ENCODE measurements at places on chromosomes 5 and 9.
A peak's percentile ranks its signal among the peaks of the same experiment; 100 is the strongest.

DNA sequence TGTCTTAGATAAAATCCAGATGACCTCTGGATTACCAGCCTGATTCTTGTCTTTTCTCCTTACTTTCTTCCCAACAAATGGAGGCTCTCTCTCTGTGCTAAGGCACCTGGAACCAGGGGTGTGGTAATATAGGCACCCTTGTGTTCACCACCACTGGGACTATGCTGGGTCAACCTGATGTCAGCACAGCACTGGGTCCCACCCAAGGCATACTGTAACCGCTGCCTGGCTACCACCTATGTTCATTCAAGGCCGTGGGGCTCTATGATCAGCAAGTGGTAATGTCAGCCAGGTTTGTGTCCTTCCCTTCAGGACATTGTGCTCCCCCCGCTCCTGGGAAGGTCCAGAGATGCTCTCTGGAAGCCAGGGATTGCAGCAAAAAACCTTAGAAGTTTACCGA, 283.6 kb downstream of the TMEM232 start:
- no peak for DNase-seq

GRCh38 chr9:109769250-109769649, 10.7 kb upstream of the PALM2AKAP2 start:
- no peak for DNase-seq

DNA sequence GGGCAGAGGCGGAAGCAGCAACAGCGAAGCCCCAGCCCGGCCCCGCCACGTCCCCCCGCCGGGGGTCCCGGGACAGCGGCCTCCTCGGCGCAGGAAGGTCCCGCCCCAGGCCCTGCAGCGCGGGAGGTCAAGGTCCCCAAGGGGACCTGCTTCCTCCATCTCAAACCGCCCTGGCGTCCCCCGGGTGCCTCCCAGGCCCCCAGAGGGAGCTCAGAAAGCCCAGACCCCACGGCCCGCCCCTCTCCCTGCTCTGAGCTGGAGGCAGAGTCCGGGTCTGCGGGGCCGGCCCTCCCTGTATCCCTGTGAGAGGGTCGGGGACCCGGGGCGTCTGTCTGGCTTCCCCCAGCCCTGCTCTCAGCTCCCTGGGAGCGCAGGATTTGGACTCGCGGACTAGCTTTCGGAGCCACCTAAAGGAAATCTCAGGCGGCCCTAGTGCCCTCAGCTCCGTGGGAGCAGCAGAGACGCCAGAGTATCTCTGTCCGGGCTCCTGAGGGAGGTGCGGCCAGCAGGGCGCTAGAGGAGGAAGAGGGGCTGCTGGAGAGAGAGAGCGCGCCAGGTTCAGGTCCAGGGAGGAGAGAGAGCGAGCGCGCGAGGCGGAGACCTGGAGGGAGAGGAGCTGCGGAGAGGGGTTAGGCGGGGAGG, 30.7 kb downstream of the EXOC3 start:
- DNase-seq = peak; percentile 17

DNA sequence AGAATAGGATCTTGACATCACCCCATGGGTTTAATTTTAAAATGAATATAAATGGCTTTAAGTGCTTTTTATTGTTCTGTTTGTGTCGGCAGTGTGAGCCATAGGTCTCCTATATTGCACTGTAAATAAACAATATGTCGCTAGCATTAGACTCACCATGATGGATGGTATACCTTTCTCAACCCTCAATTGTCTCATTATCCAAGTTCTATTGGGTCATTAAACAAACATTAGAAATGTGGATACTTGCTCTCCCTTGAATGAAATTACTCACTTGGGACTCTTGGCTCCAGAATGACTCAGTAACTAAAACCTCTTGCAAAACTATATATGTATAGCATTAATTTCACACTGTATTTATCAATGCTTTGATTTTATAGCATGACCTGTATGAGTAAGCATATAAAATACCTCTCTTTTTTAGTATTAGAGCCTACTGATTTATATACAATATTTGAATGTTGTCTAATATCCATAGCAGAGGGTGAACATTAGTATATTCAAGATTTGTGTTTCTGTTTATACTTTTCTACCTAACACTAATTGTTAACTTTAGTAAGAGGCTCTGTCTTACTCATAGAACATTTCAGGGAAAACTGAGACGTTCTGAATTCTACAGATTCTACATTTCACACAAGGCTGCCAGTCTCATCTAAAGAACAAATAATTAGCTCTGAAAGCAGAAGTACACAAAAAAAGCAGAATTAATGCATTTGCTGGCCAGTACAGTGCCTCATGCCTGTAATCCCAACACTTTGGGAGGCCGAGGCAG, 303.8 kb upstream of the PRR16 start:
- DNase-seq = no peak

GRCh38 chr9:135102331-135102730, 14.9 kb downstream of the OLFM1 start:
- DNase-seq = no peak

DNA sequence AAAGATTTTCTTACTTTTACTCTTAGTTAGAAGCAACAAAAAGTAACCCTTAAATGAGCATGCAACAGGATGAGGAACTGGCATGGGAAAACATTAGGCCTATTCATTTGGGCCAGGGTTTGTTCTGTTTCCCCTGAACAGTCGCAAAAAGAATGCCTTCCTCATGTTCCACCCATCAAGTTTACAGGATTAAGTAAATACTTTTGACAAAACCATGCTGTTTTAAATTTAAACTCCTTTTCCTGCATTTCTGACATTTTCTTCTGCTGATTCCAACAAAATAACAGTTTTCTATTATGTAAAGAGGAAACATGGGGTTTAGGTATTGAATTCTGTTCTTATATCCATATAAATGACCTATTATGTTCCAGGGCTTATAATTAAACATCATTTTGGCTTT, 236.6 kb upstream of the ACTBL2 start:
- DNase-seq = no peak

- no peak for DNase-seq
Observed at GRCh38 chr5:82163452-82164175, 114.5 kb downstream of the RPS23 start.

DNA sequence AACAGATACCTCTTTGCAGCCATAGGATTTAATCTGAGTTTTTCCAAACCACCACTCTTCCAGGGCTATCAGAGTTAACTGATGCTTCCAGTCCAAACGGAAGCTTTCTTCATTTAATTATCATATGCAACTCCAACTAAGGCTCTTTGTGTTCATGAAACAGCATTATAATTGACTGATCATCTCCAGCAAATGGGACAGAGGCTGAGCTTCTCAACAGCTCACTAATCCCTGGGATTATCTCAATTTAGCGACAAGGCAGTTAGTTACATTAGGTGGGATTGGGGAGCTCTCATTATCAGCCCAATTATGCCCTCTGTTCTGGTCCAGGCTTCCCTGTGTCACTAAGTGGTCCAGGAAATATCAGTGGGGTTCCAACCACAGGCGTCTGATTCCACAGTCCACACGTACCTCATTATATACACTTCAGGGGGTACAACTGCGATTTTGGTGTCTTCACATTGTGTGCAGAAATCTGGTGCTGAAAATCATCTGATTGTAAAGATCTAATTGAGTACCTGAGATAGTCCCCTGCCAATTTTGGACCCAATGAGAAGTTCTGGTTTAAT, 313.5 kb upstream of the PANK3 start:
- DNase-seq = no peak

DNA sequence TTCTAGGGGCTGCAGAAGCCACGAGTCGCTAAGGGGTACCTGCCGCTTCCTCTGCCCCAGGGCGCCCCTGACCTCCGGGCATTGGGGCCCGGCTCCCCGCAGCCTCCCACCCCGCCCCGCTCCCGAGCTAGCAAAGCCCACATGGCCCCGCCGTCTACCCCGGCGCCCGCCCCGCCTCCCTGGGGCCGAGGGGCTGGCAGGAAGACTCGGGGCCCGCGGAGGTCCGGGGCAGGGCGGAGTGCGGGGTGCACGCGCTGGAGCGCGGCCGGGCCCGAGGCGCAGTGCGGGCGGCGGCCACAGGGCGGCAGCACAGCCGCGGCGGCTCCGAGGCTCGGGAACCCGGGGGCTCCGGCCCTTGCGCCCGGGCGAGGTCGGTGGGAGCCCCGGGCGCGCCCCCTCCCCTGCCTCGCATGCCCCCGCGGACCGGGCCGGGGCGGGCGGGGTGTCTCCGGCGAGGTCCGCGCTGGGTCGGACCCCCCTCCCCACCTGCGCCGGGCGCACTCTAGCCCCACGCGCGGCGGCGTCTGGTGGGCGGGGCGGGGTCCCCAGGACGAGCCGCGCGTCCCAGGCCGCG, 6.7 kb downstream of the NRARP start:
- peak; percentile 46 for DNase-seq

GRCh38 chr5:156469636-156470035, 142.7 kb downstream of the SGCD start:
- no peak for DNase-seq

GRCh38 chr5:154956712-154957111, 15.8 kb downstream of the MRPL22 start:
- DNase-seq = no peak

DNA sequence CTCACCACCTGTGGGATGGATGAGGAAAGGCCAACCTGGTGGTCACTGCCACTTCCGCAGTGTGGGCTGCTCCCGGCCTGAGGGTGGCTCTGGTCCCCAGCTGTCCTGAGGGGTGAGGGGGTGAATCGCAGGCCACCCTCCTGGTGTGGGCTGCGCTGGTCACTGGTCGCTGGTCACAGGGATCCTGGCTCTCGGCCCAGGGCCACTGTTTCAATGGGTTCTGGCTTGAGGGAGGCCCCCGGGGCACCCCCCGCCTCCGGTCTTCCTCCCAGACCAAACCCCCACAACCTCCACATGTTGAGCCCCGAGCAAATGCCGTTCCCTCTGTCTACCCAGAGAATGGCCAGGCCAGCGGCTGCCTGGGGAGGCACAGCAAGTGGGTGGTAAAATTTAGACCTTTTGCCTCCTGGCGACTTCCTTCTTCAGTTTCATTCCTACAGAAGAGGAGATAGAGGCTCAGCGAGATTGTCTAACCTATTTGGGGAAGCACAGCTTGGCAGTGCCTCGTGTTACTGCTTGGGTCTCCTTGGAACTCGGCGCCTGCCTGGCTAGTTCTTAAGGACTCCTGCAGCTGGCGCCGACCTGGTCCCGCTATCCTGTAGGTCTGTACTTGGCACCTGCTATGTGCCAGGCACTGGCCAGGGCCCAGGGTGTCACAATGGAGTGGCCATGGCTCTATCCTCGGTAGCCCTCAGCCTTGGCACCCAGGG, 48.2 kb downstream of the RXRA start:
- no peak for DNase-seq

GRCh38 chr9:15160673-15161072, 146.3 kb downstream of the TTC39B start:
- DNase-seq = no peak

GRCh38 chr5:80481019-80481893, 6.6 kb upstream of the FAM151B start:
- DNase-seq = peak; percentile 45

DNA sequence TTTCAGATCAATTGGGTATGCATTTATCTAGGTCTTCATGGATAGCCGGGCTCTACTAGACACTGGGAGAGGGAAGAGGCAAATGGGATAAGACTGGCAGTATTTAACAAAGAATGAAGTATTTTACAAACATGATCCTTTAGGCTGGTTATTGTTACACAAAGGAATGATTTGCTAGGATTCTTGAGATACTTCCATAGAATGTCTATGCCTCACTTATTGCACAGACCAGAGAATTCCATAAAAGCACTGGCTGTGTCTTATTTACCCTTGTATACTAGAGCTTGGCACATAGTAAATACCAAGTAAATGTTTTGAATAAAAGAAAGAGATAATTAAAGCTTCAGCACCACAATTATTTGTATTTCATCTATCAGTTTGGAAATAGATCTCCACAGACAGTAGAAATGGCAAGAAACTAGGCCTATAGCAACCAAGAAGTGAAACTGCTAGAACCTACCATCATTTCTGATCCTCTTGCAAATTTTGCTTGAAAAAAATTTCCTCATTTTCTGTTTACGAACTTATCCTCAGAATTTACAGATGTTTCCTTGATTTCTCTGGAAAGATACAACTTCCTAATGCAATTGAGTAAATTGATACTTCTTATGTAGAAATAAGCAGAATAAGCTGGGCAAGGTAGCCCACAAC, 3.8 kb downstream of the PDCD1LG2 start:
- DNase-seq = no peak

GRCh38 chr9:137317718-137318511, 15.8 kb upstream of the NRARP start:
- no peak for DNase-seq

DNA sequence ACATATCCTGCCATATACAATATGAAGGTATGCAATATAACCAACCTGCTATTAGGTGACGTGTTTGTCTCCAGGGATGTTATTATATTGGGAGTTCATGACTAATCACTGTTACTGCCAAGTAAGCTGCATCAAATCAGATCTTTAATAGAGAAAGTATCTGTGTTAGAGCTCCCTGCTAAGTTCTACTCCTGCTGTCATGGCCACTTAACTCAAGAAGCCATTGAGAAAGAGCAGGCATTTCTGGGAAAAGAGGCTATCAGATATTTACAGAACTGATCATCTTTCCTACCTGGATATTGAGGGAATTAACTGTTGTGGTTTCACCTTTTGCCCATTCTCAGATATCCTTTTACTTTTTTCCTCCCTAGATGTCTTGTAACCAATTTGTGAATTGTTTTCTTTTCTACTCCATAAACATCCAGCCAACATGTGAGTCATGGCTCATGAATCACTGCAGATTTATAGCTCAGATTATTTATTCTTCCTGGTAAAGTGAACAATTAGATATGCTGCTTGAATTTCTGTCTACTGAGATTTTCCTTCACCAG, 634.8 kb upstream of the FAM174A start:
- DNase-seq = no peak

- DNase-seq = no peak
Observed at GRCh38 chr5:148697180-148697808, 43.0 kb upstream of the HTR4 start.

DNA sequence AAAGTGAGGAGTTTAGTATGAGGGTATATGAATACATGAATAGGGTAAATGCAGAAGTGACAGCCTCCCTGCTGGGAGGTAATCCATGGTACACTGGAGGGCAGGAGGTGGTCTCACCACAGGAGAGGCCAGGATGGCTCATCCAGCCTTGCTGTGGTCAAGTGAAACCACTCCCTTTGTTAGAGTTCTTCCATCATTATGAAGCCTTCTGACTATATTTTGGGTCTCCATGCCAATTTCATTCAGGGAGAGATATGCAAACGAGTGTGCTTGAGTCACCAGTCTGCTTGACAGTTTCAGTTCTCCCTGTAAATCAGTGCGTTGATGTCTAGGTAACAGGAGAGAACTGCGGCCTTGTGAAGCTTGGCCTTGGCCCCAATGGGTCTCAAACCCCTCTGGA, 16.4 kb downstream of the PPP3R2 start:
- DNase-seq = no peak

- DNase-seq = no peak
Observed at GRCh38 chr5:180642779-180643178, 6.6 kb downstream of the FLT4 start.

GRCh38 chr5:172881691-172882370, 47.8 kb downstream of the ERGIC1 start:
- DNase-seq = peak; percentile 40

DNA sequence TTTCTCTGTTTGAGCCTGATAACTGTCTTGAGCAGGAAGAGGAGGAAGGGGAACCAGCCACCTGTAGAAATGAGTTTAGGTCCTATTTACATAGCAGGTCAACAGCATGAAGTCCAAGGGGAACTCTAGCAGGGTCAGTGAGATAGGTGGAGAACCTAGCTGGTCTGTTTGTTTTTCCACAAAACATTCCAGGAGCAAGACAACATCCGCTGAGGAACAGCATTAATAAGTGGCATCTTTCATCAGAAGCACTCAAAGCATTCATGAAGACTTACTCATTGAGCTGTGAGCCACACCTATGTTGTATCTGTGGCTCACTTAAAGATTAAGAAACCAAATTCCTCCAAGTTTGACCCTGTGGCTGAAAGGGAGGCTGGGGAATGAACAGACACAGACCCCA, 115.9 kb downstream of the ACTBL2 start:
- no peak for DNase-seq

- no peak for DNase-seq
Observed at GRCh38 chr9:105978826-105979225, 284.5 kb downstream of the TMEM38B start.
